NCI-H69 (cell line): ENCODE measurements at places on chromosomes 5 and 9.

DNA sequence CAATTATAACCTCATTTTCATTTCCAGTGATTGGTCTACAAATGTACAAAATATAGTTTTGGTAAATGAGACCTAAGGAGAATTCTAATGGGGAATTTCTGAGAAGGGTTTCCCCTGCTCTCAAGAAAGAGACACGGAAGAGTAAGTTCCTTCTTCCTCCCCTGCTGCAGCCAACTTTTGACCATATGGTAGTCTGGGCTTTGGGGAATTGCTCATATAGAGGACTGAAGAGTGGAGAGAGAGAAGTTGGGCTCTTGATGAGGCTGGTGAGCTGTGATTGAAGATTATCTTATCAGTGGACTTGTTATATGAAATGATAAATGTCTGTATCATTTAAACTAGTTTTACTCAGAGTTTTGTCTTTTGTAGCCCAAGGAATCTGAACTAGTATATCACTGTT lies 4.3 kb upstream of the LNPEP start:
- peak; percentile 45 for DNase-seq

- no peak for DNase-seq
Measured at GRCh38 chr5:34589832-34590231, 66.3 kb upstream of the RAI14 start.

DNA sequence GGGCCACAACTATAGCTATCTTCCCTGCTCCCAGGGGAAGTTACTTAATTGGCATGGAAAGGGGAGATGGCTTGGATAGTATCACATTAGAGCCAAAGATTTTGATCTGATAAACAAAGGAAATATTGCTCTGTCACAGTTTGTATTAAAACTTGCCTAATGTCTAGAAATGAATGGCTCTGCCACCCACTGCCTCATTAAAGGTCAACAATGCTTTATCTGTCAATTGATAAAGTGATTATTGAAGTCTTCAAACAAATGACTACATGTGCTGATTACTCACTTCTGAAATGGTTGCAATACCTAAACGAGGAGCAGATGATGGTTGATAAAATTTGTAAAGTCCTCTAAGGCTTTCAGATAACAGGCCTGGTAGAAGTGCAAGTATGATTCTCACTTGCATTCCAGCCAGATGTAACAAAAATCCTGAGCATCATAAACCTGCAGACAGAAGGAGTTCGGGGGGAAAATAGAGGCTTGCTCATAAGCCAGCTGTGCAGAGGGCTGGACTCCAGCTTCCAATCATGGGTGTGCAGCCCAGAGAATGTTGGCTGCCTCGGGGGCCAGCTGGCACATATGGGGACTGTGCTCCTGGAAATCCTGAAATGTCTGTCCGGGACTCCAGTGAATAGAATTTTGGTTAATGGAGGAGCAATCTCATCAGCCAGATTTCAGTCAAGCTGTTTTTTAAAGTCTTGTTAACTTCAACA lies 200.5 kb upstream of the SLC27A6 start:
- DNase-seq: no peak

- no peak for DNase-seq
Measured at GRCh38 chr5:9104571-9105339, 441.1 kb downstream of the SEMA5A start.

GRCh38 chr5:67106626-67107342 lies 89.8 kb downstream of the CD180 start:
- no peak for DNase-seq

GRCh38 chr5:13303445-13303844 lies 641.0 kb downstream of the DNAH5 start:
- no peak for DNase-seq

DNA sequence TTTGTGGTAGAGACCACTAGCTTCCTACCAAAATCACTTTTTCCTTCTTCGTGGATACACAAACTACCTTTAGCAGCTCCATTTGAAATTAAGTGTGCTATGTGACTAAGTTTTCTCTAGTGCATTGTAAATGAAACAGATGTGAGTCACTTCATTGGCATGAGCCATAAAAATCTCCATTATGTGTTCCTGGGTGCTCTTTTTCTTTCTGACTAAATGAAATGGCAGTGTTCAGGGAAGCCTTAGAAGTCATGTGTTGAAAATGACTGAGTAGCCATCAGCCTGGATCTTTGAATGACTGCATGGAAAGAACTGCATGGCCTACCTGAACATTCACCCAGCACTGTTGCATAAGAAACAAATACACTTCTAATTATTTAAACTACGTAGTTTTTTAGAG lies 107.9 kb downstream of the NDUFAF2 start:
- DNase-seq: no peak

DNA sequence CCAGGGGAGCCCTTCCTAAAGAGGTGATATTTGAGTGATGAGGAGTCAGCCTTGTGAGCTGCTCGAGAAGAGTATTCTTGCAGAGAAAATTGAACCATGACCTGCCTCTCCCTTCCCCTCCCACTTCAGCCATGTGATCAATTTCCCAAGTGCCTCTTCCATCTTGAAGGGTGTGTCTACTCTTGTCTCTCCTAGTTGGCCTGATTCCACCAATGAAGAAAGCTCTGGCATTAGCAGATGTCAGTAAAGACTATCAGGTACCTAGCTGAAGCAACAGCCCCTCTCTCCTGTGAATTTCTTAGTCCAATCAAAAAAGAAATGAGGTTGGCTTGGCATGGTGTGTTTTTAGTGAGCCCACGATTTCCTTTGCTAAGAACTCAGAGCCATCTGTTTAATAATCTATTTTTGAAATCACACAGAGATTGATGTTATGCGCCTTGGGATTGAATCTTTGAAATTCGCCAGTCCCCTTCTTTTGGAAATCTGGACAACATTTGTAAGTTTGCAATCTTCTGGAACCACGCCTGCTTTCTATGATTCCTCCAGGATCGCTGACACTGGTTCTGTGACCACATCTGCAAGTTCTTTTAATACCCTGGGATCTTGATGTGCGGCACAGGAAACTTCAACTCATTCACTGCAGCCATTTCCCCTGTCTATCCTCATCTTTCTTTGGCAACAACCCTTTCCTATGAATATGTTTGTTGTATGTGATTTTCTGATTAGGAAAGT lies 404.6 kb downstream of the DMRT2 start:
- no peak for DNase-seq

GRCh38 chr5:145902421-145902820 lies 29.6 kb upstream of the GRXCR2 start:
- DNase-seq: no peak

GRCh38 chr9:101268426-101268825 lies 116.4 kb downstream of the BAAT start:
- no peak for DNase-seq

DNA sequence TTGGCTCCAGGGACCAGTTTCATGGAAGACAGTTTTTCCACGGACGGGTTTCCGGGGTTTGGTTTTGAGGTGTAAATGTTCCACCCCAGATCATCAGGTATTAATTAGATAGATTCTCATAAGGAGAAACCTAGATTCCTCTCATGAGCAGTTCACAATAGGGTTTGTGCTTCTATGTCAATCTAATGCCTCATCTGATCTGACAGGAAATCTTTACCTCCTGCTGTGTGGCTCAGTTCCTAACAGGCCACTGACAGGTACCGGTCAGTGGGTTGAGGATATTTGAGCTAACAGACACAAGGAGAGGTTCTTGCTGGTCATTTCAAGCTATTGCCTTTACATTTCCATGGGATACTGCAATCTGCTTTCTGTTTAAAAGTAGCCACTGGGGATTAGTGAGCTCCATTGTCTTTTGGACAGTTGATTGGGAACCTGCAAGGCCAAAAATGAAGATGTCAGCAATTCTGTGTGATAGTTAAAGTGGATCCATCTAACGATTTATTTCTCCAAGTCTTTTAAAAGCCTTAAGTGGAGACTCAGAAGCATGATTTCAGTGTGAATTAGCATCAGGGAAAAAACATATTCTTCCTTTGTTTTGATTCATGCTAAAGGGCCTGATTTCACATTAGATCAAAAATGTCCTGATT lies 38.6 kb downstream of the MRPS30 start:
- DNase-seq: peak; percentile 6

DNA sequence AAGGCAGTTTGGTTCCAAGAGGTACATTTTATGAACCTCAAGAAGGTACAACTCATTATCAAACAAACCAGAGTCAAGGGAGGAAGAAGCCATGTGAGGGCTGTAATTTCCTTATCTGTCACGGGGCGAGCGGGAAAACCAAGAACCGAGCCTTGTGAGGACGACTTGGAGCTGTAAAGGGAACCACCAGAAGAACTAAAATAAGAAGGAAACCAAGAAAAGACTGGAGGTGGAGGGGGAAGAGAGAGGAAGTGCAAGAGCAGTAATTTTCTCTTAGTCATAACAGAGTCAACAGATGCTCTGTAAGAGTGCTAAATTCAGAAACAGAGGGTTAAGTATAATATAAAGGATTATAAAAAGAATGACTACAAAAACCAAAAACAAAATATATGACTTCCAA lies 127.1 kb downstream of the DIRAS2 start:
- DNase-seq: no peak

GRCh38 chr9:114344692-114345091 lies 15.0 kb downstream of the ORM2 start:
- no peak for DNase-seq

DNA sequence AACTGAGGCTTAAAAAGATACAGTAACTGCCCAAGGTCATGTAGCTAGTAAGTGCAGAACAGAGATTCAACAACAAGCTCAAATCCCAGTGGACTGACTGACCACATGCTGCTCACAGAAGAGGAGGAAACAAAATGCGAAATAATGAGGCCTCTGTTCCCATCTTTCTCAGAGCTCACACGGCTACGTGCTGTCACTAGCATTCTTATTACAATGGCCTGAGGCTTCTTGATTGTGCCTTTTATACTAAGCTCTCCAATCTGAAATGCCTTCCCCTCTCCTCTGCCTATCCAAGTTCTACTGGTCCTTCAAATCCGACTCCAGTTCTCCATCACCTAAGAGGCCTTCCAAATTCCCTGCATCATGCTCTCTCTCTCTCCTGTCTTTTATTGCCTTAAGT lies 26.0 kb downstream of the SGTB start:
- DNase-seq: no peak

DNA sequence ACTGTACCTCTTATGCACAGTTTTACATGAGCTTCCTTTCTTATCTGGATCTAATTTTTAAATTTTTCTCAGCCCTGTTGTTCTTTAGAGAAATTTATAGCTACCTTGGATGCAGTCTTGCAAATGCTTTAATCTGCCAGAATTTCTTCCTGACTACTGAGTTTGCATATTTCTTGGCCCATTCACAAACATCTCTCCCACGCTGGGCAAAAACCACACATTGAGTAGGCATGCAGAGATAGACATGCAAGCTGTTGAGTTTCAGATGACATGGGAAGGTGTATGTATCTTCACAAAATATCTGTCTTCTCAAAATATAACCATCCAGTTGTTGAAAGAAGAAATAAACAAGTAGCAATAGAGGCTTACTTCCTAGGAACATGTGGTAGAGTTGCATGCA lies 101.2 kb downstream of the PARP8 start:
- DNase-seq: no peak

DNA sequence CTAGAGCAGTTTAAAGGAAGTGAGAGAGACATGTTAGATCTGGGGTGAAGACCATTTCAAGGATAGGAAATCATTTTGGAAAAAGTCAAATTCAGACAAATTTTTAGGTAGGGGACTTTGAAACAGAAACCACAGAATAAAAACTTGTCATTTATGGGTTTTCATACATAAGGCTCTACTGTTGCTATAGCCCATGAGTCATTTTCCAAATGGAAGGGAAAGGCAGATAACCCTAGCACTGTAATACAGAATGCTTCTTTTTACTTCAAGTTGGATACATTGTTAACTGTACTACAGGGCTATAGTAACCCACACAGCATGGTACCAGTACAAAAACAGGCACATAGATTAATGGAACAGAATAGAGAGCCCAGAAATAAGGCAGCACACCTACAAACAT lies 455.4 kb downstream of the EBF1 start:
- DNase-seq: no peak

- no peak for DNase-seq
Measured at GRCh38 chr5:135335031-135335828, 63.8 kb downstream of the MACROH2A1 start.

DNA sequence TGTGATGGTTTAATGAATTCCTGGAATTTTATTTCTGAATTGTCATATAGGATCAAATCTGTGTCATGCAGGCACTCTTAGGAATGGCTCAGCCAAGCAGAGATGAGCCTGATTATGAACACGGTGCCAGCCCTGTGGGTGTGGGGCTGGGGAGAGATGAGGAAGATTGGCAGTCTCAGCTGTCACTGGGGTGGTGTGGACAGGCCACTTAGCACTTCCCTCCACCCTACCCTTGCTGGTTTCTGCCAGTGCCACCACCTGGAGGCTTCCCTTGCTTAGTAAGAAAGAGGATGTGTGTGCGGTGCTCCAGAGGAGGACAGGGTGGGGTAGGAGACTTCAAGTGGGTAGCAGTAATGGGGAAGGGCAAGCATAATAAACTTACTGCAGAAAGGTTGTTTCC lies 226.6 kb downstream of the CD180 start:
- DNase-seq: no peak
